HT-29 (cell line): ENCODE measurements at places on chromosomes 1 and 21.
A peak's percentile ranks its signal among the peaks of the same experiment; 100 is the strongest.

DNA sequence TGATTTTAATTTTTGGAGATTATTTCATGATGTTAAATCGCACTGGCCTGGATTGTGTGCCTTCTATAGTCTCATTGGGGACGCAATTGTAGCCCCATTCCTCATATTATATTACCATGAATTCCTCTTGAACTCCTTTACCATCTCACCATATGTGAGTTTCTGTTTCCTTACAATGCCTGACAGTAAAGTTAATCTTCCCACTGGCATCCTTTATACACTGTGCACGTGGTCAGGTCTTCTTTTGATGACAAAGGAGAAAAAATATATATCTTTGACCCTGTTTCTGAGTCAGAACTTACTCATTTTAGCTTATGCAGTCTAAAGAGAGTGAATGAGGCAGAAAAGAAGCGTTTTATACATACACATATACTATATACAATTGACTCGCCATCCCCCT lies 774 bp upstream of the ABL2 start:
- peak; percentile 9 for DNase-seq

DNA sequence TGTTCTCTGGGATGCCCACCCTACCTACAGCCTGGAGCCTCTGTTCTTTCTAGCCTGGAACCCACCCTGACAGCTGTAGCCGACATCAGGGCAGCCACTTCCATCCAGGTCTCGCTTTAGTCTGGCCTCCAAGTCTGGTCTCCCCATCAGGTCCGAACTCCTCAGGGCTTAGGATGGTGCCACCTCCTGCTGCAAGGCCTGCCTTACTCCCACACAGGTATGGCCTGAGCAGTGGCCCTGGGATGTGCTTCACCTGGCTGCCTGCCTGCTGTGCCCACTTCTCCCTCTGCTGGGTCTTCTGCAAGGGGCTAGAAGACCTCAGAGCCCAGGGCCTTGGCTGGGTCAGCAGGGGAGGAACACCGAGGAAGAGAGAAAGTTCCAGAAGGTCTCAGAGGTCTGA lies 35.7 kb upstream of the MAGOH start:
- no peak for DNase-seq

GRCh38 chr1:233904633-233905415 lies at the start of gene SLC35F3:
Gene SLC35F3, plus strand, starts transcription at chr1:233904676.
- DNase-seq = no peak

- no peak for DNase-seq
These were observed 44.8 kb upstream of the FMOD start for GRCh38 chr1:203395751-203396150.

DNA sequence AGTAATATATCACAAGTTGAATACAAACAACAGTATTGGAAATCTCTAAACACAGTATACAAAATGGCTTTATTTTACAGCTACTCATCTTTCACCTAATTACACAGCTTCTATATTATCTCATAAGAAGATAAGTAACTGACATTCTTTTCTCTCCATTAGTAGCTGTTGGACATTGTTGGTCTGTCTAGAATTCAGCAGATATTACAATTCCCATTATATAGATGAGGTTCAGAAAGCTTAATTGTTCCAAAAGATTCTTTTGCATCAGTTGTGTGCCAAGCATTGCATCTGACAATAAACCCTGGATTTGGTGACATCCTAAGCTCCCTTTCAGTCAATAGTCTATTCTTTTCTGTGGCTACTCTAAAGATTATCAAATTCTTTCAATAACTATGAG lies 187.0 kb downstream of the NTMT2 start:
- no peak for DNase-seq

- DNase-seq = no peak
These were observed 7.3 kb downstream of the KIAA2013 start for GRCh38 chr1:11918799-11919519.

DNA sequence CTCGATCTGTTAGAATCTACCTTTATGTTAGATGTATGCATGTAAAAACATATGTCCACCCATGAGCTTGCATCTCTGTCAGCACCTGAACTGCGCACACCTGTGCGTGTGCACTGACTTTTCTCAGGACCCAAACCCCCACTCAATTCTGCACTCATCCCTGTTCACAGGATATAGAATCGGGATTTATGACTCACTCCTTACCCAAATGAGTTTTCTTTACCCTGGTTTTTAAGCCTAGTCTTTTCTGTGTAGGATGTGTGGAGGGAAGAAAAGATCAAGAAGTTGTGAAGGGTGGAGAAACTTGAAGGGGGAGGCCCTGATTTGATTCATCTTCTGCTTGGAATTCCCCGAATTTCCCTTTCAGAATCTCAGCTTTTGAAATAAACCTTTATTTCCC lies 2.4 kb downstream of the ACKR1 start:
- DNase-seq = no peak

DNA sequence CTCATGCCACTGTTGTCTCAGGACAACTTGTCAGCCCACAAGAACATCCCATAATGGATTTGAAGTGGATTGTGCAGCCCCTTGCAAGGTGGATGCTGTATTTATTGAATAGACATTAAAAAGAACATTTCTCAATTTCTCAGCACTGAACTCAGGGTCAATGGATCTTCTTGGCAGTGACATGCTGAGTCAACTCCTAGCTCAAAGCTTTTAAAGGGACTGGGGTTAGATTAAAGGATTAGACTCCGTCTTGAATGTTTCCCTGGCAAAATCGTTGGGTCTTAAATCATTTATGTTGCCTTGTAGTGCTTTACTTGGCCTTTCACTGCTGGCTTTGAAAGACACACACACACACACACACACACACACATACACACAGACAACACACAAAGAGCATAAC lies 221.6 kb upstream of the PBX1 start:
- DNase-seq = no peak

DNA sequence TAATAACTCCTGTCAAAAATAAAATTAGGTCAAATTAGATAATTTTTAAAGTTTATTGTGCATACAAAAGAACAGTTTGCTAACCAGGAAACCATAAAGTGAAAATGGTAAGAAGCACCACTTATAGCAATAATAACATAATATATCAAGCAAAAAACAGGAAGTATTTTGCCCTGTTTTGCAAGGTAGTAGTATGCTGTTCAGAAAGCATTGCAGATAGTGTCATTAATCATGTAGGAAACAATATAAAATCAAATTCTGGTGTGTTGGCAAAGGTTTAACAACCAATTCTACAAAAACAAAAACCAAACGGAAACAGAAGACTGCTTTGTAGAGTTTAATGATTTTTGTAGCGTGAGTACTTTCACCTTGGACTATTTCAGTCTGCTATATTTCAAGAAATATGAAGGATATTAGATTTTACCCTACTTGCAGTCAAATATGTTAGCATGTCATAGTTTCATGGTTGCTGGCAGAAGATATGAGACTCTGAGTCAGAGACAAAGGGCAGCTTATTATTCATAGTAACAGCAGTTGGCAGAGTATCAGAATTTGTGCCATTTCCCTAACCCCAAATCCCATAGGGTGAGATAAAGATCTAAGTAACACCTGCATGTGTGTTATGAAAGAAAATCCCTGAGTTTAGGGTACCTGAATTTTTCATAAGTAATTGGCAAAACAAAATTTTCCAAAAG lies 729.0 kb upstream of the BRINP3 start:
- peak; percentile 10 for DNase-seq

- DNase-seq = no peak
These were observed 2.4 kb upstream of the FCGR2A start for GRCh38 chr1:161502641-161503393.

GRCh38 chr1:2526824-2527555 lies 594 bp upstream of the PANK4 start:
- no peak for DNase-seq

- DNase-seq = no peak
These were observed 10.0 kb upstream of the TNFRSF8 start for GRCh38 chr1:12052997-12053686.

GRCh38 chr1:211737115-211738035 lies 62.0 kb upstream of the NEK2 start:
- no peak for DNase-seq

- no peak for DNase-seq
These were observed 129.8 kb downstream of the CNIH3 start for GRCh38 chr1:224745924-224746323.

GRCh38 chr21:35291034-35291433 lies 241.9 kb upstream of the RUNX1 start:
- DNase-seq = no peak

GRCh38 chr1:218284377-218284916 lies 646 bp upstream of the RRP15 start:
- peak; percentile 6 for DNase-seq

DNA sequence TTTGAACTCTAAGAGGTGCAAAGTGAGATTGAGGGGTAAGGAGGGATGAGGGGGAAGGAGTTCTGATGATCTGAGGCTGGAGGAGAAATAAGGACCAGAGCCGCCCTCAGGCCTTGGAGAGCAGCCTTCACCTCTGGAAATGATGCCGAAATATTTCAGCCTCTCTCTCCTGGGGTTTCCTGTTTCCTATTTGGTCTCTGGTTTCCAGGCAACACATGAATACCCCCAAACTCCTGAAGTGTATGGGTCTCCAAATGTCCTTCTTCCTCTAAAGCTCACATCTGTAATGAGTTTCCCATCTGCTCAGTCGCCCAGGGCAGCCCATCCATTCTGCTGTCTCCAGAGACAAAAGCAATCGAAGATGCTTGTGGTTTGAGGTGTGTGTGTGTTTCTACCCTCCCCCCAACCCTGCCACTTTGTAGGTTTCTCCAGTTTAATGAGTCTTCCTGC lies 52.0 kb upstream of the FAM20B start:
- DNase-seq = no peak

GRCh38 chr1:110492573-110492972 lies 26.4 kb downstream of the KCNA10 start:
- no peak for DNase-seq

DNA sequence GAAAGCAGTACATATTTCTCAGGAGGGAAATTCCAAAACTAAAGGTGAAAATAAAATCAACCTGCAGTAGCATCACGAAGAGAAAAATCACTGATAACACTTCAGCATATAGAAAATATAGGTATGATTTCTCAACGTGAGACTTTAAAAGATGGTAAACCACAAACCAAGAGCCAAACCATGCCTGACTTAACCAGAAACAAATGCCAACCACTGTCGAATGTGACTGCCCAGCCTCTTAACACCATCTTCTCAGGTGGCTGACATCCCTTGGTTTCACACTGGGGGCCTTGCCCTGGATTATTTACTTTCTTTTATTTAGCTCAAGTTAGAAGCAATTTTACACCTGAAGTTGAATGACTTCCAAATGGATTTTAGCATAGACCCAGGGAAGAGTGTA lies 10.1 kb downstream of the HMGCS2 start:
- DNase-seq = no peak

DNA sequence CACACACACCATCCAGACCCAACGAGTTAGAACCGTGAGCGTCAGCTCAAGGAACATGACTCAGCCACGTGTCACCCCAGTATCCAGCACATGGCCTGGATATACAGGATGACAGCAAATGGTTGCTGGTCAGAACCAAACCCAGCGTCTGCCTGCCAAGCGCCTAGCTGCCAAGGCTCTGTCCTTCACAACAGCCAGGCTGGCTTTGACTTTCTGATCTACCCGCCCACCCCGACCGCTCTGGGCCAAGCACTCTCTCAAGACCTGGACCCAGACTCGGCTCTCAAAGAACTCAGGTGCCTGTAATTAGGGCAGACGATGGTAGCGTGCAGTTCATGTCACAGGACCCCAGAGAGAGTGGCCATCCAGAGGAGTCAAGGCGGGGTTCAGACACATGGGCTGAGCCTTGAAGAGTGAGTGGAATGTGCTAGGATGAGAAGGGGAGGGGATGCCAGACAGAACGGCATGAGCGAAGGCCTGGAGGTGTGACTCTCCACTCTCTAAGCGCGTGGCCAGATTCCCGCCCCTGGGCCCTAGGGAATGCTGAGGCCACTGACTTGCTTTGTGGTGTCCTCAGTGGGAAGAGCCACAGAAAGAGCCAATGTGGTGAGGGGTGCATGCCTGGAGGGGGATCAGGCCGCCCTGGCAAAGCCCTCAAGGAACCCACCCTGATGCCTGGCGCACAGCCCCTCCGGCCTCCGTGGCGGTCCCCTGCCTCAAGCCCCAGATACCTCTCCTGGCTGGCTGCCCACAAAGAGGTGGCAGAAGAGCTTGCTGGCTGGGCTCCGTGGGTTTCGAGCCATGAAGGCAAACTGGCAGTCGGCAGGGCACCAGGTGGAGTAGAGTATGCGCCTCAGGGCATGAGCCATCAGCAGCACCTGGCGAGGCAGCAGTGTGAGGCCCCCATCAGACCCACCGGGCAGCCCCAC lies 7.0 kb downstream of the SH2D5 start:
- DNase-seq = no peak

DNA sequence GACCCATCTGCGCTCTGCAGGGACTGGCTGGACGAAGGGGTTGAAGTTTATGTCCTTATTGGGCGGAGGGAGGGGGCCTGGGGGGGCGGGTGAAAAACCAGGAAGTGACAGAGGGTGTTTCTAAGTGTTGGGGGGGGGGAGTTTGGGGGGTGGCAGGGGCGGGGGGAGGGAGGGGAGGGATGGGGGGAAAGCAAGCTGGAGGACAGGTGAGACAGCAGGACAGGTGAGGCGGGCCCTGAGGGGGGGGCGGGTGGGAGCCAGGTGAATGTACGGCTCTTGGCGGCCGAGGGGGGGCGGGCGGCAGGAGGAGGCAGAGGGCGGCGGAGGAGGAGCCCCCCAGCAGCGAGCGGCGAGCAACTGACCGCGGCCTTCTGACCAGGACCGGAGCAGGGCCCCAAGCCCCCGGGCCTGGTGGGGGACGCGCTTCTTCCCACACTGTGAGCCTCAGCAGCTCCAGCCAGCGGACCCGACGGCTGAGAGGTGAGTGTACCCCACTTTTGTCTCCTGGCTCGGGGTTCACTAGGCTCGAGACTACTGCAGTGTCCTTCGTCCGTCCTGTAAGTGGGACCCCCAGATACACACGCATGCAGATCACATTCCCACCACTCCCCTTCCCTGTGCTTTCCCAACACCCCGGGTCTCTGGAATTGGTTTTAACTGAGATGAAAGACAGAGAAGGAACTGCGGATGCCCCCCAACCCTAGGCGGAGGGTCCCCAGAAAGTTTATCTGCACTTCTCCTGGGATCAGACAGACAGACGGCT lies at the start of gene ZBTB7B:
ZBTB7B (plus strand) TSS at position 339 of the 763 bp plus-strand sequence. CDS start 11,859 bp downstream, outside the sequence.
- DNase-seq = peak; percentile 48

- DNase-seq = no peak
These were observed 248.3 kb downstream of the NUF2 start for GRCh38 chr1:163570071-163570470.

DNA sequence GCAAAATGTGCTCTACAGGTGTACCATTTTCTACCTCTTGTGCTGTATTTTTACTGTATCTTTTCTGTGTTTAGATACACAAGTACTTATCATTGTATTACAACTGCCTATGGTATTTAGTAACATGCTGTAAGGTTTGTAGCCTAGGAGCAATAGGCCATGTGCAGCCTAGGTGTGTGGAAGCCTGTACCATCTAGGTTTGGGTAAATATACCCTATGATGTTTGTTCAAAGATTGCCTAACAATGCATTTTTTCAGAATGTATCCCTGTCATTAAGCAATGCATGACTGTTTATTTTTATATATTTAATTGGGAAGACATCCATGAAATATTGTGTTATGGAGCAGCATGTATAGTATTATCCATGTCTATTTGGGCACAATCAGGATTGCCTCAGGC lies 11.0 kb downstream of the ETV3L start:
- no peak for DNase-seq
